Thoracic aorta (tissue), 2 donors: ENCODE measurements at places on chromosomes 4 and X.

- no peak for DNase-seq
Observed at GRCh38 chrX:24799565-24799964, 105.8 kb downstream of the POLA1 start.

- DNase-seq, result no peak
Observed at GRCh38 chr4:183129675-183130074, 30.6 kb downstream of the WWC2 start.

GRCh38 chr4:20614816-20615215 is 85.4 kb upstream of the PACRGL start:
- DNase-seq, result no peak

DNA sequence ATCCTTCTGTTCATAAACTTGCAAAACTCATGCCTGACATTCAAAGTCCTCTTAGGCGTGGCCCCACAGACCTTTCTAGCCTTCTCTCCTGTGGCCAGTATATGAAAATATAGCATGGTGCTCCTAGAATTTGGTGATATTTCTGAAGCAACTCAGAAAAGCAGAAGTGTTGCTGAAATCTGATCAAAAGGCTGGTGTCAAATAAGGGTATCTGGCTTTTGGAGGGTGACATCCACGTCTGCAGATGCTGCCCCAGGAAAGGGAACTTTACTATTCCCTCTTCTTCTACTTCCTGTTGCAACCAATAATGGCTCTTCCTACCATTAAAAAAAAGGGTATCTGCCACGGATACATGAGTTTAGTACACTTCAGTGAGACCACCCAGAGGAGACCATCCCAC is 83.9 kb upstream of the RPS6KA3 start:
- DNase-seq, result no peak

DNA sequence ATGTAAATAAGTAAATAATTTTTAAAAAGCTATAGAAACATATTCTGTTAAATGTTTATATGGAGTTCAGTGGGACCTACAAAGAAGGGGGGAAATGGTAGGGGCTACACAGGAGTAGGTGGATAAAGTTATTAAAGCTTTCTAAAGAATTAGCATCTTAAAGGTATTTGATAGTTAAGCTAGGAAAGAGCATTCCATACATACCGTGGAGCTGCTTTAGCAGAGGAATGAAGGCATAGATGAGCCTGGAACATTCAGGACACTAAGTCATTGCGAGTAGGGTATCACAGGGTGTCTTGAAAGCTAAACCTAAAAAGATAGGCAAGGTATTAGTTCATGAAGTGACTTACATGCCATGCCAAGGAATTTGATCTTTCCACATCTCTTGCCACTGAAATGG is 60.4 kb downstream of the SLC10A6 start:
- no peak for DNase-seq

GRCh38 chrX:148517176-148517575 is 16.8 kb downstream of the AFF2 start:
- DNase-seq, result no peak

DNA sequence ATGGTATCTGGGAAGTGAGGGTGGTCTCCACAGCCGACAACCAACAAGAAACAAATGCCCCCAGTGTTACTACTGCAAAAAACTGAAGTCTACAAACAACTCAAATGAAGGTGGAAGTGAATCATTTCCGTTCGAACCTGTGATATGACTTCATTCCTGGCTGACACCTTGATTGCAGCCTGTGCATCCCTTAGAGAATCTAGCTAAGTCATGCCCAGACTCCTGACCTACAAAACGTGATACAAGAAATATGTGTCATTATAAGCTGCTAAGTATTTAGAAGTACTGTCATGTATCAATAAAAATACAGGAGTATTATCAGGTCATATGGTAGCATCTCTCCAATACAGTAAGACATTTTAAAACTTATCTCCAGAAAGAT is 959.7 kb upstream of the LCORL start:
- no peak for DNase-seq

GRCh38 chr4:89298788-89299152 is 8.8 kb downstream of the GPRIN3 start:
- DNase-seq, result no peak

DNA sequence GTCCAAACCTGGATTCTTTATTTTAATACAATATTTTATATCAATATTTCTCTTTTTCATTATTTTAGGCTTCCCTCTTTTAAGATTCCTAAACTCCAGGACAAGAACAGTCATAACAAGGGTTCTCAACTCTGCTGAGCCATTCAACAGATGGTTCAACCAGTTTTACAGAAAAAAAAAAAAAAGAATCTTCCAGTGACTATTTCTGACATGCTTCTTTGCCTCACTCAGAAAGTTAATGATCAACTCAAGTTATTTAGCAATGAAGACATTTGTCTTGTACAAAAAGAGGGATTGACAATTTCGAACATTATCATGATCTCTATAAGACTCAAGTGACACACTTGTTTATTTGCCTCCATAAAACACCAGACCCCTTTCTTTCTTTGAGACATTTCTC is 282.6 kb upstream of the GRID2 start:
- no peak for DNase-seq

GRCh38 chr4:55668449-55668848 is 32.4 kb upstream of the NMU start:
- DNase-seq, result no peak

- DNase-seq, result no peak
Observed at GRCh38 chrX:153499876-153500275, 5.1 kb downstream of the BGN start.

DNA sequence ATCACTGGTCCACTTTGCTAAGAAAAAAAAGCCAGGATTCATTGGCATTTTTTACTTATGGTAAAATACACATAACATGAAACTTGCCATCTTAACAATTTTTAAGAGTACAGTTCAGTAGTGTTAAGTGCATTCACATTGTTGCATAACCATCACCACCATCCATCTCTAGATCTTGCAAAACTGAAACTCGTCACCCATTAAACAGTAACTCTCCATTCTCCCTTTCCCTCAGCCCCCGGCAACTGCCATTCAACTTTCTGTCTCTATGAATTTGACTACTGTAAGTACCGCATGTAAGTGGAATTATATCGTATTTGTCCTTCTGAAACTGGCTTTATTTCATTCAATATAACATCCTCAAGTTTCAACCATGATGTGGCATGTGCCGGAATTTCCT is 56.3 kb upstream of the LNX1 start:
- no peak for DNase-seq

DNA sequence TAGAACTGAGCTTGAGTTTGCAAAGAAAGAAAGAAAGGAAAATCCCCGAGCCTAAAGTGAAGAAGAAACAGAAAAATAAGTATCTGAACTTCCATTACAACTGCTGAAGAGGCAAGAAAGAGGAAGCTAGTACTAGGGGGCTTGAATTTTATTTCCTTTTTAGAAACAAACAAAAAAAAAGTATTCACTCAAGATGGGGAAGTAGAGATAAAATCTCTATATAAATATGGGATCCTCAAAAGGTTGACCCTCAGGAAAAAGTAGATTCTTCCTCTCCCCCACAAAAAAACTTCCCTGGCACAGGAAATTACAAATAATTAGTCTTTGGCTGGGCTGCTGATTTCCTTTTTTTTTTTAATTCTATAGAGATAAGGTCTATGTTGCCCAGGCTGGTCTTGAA is 16.0 kb downstream of the LRBA start:
- no peak for DNase-seq

GRCh38 chrX:119025900-119026299 is 46.9 kb upstream of the CT47C1 start:
- DNase-seq, result no peak

GRCh38 chr4:175092114-175092513 is 174.0 kb downstream of the ADAM29 start:
- DNase-seq, result no peak

GRCh38 chrX:70175338-70175737 is 1.9 kb upstream of the DGAT2L6 start:
- no peak for DNase-seq

- no peak for DNase-seq
Observed at GRCh38 chr4:84493092-84493850, 5.8 kb downstream of the NKX6-1 start.

GRCh38 chr4:54745031-54745770 is 87.4 kb downstream of the KIT start:
- DNase-seq, result no peak

GRCh38 chr4:89468602-89469001 is 161.0 kb upstream of the GPRIN3 start:
- DNase-seq, result no peak

DNA sequence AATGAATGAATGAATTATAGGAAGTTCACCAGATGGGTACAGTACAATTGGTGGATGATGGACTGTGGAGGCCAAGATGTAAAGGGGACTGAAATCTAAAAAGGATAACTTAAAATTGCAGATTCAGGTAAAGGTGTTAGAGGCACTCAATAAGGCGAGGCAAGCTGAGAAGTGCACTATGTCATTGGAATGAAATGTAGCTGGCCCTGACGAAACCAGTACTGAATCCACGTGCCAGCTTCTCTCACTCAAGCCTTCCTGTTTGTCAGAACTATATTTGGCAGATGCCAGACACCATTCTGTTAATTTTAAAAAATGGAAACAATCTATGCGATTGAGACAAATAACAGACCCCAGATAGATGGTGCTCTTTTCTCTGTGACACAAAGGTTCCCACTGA is 1039.1 kb upstream of the TENM3 start:
- DNase-seq, result no peak

GRCh38 chrX:122866532-122866931 is 317.5 kb upstream of the GRIA3 start:
- no peak for DNase-seq

- no peak for DNase-seq
Observed at GRCh38 chr4:26337612-26338011, 16.8 kb downstream of the RBPJ start.

DNA sequence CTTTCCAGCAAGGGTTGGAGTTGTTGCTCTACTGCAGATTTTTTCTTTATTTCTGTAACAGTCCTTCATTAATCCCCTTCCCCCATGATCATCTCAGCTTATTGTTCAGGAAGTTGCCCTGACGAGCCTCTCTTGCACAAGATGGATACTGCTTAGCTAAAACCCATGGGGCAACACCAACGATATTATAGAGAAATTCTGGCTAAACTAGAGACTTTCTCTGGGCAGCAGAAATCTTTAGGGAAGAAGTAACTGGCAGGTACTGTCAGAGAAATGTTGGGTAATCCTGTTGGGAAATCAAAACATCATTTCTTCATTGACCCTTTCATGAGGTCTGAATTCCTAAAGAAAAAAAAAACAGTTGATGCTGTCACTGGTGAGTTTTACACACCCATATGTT is 921.3 kb downstream of the NLGN4X start:
- DNase-seq, result no peak

- DNase-seq, result no peak
Observed at GRCh38 chr4:102157984-102158383, 187.3 kb downstream of the SLC39A8 start.

DNA sequence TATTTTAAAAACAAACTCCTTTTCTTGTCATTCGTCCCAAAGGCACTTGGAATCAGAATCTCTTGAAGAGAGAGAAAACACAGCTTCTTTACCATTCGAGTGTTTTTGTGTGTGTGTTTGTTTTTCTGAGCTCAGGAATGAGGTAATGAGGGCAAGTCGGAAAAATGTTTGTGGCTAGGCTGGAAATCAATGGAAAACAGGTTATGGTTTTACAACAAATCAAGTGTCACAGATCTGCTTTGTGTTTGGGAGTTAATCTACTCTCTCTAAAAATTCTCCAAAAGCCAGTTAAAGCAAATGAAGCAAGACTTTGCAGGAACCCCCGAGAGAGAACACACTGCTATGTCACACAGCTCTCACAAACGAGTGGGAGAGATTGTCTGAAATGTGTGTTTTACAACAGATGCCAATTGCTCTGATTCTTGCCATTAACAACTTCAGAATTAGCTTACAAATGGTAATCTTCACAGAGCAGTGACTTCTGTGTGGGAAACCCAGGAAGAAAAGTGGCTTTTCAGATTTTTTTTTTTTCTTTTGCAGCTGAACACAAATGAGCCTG is 264.1 kb downstream of the CBLL2 start:
- no peak for DNase-seq

DNA sequence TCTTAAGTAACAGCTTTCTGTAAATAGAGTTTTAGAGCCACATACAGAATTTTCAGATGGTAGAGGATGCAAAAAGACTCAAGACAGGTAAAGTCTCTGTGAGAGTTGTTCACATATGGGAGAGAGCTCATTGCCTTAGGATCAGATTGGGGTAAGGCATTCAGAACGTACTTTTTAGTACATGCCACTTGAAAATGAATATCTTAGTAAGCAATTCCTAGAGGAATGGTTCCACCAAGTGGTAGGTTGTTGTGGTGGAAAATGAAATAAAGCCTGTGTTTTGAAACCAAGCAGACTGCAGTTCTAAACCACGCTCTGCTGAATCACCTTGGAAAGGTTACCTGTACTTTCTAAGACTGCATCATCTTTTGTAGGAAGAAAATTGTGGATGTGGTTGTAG is 547.0 kb upstream of the LCORL start:
- DNase-seq, result no peak

- no peak for DNase-seq
Observed at GRCh38 chr4:173367946-173368345, 2.8 kb upstream of the SAP30 start.

DNA sequence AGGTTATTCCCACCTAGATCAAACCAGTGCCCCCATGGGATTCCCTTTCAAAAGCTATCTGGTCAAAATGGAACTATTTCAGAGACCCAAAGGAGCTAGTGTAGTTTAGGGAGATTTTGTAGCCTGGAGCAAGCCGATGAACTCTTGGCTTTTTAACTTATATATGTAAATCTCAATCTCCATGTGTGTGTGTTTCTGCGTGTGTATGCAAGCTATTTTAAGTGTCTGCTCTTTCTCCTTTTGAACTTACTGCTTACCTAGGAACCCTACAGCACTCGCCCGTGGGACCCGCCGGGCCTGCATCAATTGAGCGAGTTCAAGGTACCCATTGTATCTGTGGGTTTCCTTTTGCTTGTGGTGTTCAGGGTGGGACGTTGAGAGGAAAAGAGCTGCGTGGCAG is 10.4 kb downstream of the CSTF2 start:
- DNase-seq, result no peak

DNA sequence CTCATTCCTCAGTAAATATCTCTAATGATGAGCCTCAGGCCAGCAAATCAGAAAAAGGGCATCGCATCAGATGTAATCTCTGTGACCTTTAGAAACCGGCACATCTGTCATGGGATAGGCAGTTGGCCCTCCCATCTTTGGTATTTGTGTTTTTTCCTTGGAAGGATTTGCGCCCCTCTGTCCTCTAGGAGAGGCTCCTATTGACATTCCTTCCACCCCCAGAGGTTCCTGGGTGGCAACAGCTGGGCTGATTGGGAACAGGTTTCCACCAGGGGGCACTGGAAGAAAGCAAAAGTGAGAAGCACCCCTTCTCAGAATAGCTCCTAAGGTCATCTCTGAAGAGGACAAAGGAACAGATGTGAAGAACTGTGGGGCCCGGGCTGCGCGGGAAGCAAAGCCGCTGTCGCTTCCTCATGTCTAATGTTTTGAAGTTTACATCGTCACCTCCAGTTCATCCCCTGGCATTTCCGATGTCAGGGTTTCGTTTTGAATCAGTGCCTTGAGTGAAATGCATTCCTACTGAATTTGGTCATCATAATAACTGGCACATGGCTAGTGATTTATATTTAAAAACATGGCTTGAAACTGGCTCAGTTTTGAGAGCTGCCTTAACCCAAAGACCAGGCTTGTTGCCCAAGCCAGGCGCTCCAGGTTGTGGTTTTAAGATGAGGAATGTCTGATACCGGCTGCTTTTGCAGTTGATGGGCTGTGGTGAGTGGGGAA is 6.2 kb downstream of the TXK start:
- DNase-seq, result peak; percentile 5
